ENCODE measurements at places on chromosomes 1 and 21.

- no peak for DNase-seq
Measured at GRCh38 chr1:221688488-221688843, 53.4 kb downstream of the DUSP10 start.

GRCh38 chr1:32568929-32569328 is 29.7 kb downstream of the ZBTB8A start:
- DNase-seq: no peak

DNA sequence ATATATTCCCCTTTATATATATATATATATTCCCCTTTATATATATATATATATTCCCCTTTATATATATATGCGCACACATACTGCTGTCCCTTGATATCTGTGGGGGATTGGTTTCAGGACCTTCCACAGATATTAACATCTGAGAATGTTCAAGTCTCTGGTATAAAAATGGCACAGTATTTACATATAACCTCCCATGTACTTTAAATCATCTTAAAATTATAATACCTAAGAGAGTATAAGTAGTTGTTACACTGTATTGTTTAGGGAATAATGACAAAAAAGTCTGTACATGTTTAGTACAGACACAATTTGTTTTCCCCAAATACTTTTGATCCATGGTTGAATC is 45.8 kb downstream of the NR5A2 start:
- no peak for DNase-seq

DNA sequence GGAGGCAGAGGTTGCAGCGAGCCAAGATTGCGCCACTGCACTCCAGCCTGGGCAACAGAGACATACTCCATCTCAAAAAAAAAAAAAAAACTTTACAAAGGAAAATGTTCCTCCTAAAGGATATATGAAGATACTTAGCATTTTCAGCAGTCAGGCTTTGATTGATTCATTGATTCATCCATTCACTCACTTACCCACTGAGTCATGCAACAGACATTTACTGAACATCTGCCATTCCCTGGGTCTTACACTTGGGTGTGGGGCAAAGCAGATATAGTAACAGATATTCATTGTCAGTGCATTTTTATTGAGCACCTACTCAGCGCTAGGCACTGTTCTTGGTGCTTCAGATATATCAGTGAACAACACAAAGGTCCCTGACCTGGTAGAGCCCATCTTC is 5.6 kb upstream of the LACTBL1 start:
- DNase-seq: no peak

GRCh38 chr1:1615256-1616044 is at the start of gene MIB2:
MIB2 (plus strand) TSS chr1:1615500; CDS start chr1:1623453, 7,953 bp downstream.
- peak; percentile 94 for DNase-seq

DNA sequence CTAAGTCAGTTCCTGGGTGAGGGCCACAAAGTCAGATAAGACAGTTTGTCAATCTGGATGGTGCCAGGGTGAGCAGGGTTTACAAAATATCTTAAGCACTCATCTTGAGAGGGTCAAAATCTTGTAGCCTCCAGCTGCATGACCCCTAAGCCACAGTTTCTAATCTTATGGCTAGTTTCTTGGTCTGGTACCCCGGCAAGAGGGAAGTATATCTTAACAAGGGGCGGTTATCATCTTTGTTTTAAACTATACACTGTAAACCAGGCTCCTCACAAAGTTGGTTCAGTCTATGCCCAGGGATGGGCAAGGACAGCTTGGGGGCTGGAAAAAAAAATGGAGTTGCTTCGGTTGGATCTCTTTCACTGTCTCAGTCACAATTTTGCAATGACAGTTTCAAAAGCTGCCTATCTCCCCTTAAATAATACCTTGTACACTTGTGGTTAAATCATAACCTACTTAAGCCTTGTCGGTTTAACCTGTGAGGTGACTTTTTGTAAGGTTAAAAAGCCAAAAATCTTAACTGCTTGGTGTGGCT is 7.8 kb upstream of the CD46 start:
- DNase-seq: no peak

DNA sequence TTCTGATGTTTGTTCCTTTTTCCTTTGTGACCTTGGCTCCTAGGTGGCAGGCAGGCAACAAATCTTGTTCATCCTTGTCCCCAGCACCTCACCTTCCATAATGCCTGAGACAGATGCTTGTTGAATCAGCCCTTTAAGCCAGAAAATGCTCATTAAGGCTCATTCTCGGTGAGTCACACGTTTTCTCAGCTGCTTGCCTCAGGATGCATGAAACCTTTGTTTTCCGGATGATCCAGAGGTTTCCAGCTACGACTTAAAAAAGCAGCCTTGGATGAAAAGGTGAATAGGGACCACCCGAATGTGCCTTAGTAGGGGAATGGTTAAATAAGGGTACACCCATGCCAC is 4.6 kb upstream of the ATP13A2 start:
- DNase-seq: no peak

DNA sequence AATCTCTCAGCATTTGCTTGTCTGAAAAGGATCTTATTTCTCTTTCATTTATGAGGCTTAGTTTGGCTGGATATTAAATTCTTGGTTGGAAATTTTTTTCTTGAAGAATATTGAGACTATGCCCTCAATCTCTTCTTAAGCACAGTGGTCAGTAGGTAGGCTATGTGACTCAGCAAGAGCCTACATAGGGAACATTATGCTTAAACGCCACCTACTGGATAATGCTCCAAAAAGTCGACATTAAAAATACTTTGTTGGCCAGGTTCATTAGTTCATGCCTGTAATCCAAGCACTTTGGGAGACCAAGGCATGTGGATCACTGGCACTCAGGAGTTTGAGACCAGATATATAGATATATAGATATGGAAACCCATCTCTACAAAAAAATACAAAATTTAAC is 678.0 kb upstream of the USP24 start:
- no peak for DNase-seq

DNA sequence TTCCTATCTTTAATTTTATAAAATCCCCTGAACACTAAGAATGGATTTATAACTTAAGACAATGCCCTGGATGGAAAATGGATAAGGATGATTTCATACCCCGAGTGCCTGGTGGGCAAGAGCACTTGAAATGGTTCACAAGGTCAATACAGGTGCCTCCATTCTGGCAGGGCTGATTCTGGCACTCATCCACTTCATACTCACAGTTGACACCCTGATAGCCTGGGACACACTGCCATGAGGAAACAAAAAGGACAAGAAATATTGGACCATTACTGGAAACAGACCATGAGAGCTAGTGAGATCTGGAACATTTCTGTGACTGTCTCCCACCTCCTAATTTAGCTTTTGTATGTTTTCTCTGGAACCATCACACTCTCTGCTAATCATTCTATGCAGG is 39.1 kb upstream of the ADAM30 start:
- DNase-seq: no peak

DNA sequence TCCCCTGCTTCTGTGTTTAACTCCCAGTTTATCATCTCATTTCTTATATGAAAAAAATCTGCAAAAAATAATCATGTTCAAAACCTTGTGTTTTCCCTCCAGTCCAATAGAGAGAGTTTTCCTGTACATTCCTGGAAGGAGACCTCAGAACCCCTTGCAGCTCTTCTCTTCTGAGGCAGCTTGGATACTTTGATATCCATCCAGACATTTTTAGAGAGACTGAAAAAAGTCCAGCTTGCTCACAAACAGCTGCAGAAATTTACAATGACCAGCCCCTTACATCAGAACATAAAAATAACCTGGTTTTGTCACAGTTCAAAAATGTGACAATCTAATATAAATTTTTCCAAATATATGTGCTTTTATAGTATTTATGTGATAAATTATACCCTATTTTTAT is 73.3 kb upstream of the C1orf115 start:
- DNase-seq: no peak

- DNase-seq: no peak
Measured at GRCh38 chr1:228691926-228692325, 43.4 kb upstream of the RHOU start.

- peak; percentile 85 for DNase-seq
Measured at GRCh38 chr1:172532183-172532699, 709 bp upstream of the SUCO start.

DNA sequence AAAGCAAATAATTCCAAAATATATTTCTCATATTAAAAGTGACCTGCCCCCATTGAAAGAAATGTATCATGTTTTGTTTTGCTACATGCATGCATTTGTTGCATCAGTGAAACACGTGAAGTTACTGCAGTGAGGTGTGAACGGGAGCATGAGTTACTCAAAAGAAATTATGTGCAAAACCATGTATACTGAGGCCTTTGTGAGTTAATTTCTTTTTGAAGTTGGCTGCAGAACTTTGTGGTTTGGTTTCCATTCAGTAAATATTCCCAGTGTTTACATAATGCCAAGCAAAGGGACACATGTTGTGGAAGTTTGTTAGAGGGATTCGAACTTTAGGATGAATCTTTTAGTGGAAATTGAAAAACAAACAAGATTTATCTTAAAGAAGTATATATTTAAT is 619.4 kb upstream of the ADAMTS5 start:
- no peak for DNase-seq

GRCh38 chr1:179146476-179146875 is 64.6 kb downstream of the TOR3A start:
- DNase-seq: no peak

DNA sequence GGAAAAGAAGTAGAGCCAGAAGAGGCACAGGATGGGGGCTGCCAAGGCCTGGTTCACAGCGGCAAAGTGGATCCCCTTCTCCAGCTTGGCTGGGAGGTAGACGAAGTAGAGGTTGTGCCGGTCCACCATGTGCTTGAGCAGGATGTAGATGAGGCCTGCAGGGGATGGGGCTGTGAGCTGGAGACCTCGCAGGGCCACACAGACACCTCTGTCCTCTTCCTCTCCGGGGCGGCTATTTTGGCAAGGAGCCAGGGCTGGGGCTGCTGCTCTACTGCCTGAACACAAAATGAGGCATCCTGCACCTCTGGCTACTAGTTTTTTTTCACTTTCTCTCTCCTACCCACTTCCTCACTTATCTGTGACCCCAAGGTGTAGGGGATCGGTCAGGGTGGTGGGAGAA is 32.3 kb downstream of the TMEM63A start:
- no peak for DNase-seq

DNA sequence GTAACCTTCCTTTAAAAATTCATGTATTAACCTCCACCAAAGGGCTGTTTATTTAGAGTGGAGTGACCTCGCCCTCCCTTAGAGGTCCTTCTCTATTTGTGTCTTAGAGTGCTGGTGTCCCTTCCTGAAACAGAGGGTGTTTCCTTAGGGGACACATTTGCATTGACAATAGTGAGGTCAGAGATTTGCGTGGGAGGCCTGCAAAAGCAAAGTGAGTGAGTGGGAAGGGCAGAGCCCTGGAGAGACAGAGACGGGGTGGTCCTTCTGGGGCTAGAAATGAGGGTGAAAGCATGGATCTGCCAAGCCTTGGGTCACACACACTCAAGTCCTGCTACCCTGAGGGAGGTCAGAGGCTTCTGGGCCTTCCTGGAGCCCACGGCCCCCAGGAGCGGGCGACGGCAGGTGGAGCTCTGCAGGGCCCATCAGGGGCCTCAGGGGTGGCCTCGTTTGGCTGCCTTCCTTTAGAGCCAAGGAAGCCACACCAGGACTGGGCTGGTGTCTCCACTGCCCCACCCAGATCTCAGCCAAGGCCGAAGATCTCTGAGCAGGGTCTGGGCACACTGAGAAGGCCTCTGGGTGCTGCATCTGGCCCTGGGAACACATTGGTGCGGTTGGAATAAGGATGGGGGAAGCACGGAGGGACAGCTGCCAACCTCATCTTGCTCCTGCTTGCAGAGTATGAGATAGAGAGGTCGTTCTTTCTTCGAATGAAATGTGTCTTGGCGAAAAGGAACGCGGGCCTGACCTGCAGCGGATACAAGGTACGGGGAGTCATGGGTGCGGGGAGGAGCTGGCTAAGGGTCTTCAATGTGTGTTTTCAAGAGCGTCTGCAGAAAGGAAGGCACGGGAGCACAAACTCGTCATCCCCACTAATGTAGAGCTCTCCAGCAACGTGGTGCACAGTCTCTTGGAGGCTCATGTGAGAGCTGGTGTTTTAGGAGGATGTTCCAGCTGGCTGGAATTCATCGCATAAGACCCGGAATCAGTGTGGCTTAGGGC is 23.8 kb downstream of the SIM2 start:
- no peak for DNase-seq

DNA sequence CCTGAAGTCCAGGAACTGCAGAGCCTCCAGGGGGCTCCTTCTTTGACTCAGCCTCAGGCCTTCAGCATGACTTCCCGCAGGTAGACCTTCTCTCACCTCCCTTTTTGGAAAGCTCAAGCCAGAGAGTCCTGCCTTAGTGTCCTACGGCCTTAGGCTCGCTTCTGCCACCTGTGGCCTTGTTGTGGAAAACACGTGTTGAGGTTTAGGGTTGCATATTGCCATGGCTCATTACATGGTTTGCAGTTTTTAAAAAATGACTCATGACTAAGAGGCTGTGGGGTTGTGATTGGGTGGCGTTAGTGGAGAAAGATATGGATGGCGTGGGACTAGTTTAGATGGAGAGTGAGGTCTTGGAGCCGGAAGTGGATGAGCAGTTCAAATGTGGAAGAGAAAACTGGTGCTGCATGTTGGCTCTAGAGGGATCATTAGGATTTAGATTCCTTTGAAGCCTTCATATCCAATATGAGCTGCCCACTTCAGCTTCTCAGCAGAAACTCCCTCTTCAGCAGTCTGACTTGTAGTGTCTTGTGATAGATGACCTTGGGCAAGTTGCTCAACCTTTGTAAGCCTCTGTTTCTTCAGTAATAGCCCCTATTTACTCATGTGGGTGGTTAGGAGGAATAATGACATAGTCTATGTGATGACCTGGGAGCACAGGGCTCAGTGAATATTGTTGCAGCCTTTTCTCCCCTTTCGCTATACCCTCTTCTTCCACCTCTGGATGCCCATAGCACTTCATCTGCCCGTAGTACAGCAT is 6.5 kb upstream of the FGGY start:
- no peak for DNase-seq

- DNase-seq: no peak
Measured at GRCh38 chr1:44947774-44948311, 38.6 kb downstream of the EIF2B3 start.

GRCh38 chr1:22821027-22821426 is 110.4 kb downstream of the EPHB2 start:
- DNase-seq: no peak

- DNase-seq: no peak
Measured at GRCh38 chr1:77095236-77095635, 124.0 kb downstream of the PIGK start.

DNA sequence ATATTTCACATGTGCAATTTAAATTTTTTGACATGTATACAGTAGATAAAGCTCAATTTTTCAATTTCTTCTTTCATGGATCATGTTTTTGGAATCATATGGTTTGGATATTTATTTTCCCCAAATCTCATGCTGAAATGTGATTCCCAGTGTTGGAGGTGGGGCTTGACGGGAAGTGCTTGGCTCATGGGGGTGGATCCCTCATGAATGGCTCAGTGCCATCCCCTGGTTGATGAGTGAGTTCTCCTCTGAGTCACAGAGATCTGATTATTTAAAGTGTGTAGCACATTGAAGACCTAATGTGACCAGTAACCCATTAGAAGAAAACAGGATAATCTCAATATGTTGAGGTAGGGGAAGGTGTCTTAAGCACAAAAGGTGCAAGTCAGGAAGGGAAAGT is 9.1 kb upstream of the IFI16 start:
- DNase-seq: no peak

- DNase-seq: peak; percentile 14
Measured at GRCh38 chr1:47755101-47755990, 241.8 kb downstream of the TRABD2B start.

Measured in stimulated activated CD4-positive, alpha-beta T cell treated with anti-CD3 and anti-CD28 coated beads, TNF-alpha, amount 100 ng/mL, for 24 hours (primary cell).